ENCODE measurements at places on chromosomes 7 and 10.

- DNase-seq: no peak
Measured at GRCh38 chr10:7410862-7411670, at the start of gene SFMBT2. SFMBT2 (minus strand) TSS chr10:7411034; CDS start chr10:7381898, 29,136 bp downstream.

GRCh38 chr7:24980534-24981170, 674 bp upstream of the OSBPL3 start:
- no peak for DNase-seq

DNA sequence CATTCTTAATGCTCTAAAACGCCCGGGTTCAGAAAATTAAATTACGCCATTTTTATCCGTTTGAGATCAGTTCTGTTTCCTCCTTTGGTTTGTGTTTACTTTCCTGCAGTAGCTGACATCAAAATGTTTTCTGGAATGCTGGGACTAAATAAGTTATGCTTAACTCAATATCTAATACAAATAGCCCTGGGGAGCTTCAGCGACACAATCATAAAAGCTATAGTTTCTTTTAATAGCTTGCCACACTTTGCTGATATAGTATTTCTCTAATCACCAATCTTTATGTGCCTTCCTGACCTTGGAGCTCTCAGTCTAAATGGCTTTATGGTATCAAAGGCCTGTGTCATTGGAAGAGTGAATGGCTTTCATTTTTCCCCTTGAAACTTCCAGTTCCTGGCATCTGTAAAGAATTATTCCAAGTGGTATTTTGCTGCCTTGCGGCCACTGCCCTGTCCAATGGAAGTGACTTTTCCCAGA, 202.7 kb downstream of the HDAC9 start:
- no peak for DNase-seq

DNA sequence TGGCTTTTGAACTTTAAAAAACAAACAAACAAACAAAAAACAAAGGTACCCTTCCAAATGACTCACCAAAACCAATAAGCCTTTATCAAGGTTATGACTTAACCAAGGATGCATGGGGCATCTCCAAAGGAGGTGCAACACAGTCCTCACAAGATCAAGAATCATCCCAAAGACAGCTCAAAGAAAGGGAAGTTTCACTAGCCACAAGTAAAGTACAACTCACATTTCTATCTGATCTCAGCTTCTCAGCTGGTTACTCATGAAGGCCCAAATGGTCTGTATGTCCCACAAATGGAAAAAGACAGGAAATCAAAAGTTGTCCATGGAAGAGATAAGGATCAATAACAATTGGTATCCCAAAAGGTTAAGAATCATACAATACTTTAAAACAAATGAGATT, 6.0 kb upstream of the MKLN1 start:
- DNase-seq: no peak

DNA sequence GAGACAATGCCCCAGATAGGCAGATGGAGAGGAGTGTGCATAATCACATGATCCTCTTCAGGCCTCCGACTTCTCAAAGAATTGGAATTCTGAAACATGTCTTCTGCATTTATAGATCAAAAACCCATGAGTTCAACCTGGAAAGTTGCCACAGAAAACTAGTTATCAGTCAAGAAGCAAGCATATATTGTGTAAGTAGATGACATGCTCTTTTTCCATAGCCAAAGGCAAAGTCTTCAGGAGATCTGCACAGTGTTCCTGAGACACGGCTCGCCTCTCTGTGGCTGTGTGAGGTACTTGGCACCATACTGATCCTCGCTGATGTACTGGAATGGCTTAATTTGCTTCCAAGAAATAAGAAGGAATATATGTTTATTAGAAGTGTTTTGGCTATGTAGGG, 213.5 kb upstream of the MKI67 start:
- DNase-seq: no peak

DNA sequence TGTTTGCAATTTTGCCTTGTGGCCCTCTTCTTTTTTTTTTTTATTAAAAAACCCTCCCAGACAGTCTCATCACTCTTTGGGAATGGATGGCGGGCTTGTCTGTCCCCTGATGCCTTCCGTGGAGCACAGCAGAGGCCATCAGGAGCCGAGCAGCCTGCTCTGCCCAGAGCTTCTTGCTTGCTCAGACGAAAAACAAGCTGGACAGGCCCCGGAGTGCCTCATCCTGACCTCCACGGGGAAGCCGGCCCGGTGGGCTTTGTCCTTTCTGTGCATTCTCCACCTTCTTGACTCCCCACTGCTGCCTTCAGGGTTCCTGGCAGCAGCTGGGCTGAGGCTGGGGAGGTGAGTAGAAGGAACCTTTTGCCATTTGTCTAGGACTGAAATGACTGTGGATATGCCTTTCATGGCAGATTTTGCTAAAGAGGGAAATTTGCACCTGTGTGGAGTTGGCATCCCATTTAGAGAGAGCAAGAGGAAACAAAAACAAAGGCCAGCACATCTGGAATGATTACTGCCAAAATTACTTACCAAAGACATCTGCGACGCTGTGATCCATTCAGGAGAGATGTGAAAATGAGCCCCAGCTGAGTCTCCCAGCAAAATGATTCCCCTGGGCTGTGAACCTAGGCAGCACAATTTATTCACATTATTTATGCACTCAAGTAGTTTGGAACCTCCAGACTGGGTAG, 108.3 kb downstream of the AOAH start:
- DNase-seq: no peak

GRCh38 chr10:84333864-84334451, 5.6 kb downstream of the CCSER2 start:
- DNase-seq: no peak

GRCh38 chr7:30238721-30239441, 45.5 kb upstream of the ZNRF2 start:
- peak; percentile 13 for DNase-seq

GRCh38 chr7:9026121-9026520, 592.7 kb downstream of the NXPH1 start:
- no peak for DNase-seq

DNA sequence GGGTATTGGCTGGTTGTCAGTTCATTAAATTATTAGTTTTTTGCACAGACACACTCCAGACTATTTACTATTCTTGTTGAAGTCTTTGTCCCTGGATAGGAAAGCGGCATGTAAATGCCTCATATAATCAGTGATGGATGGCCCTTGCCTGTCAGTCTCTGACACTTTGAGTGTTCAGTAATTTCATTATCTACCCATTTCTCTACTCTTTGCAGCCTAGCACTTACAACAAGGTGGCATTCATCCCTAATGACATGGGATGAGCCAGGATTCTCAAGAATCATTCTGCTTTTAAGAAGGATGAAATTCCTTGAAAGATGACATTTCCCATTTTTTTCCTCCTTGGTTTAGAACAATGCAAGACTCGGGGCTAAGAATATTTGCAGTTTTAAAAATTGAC, 155.7 kb downstream of the SORCS3 start:
- DNase-seq: no peak

DNA sequence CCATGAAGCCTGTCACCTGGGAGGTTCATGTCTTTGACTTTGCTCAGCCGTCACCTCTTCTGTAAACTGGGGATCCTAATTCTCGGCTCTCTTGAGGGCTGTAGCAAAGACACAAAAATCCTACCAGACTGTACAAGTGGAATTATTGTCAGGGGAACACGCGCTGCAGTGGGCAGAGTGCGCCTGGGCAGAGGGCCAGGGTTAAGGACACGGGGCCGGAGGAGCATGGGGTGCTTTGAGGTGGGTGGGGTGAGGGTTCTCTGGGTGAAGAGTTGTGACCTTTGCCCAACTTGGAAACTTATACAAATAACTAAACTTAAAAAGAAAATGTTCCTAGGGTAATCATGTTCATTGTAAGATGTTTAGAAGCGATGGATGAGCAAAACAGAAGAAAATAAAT, 36.0 kb downstream of the PALD1 start:
- DNase-seq: no peak

GRCh38 chr10:76396134-76396533, 964.7 kb downstream of the LRMDA start:
- no peak for DNase-seq

DNA sequence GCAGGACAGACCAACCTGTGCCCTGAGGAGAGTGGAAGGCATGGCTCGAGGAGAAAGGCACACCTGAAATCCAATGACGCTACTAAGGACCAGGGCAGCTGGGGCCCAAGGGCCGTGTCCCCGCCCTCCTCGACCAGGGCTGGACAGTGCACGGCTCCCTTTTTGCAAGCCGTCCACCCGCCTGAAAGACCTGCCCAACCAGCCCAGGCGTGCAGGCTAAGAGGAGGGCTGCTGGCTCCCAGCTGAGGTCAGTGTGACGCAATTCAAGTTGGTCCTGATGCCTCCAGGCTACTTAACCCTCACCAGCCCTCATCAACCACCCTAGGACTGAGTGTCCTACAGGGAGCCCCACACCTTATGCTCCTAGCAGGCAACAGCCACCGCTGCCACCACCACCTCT, 69.3 kb downstream of the DLG5 start:
- no peak for DNase-seq

GRCh38 chr10:122254831-122255230, 16.3 kb upstream of the BTBD16 start:
- DNase-seq: no peak

DNA sequence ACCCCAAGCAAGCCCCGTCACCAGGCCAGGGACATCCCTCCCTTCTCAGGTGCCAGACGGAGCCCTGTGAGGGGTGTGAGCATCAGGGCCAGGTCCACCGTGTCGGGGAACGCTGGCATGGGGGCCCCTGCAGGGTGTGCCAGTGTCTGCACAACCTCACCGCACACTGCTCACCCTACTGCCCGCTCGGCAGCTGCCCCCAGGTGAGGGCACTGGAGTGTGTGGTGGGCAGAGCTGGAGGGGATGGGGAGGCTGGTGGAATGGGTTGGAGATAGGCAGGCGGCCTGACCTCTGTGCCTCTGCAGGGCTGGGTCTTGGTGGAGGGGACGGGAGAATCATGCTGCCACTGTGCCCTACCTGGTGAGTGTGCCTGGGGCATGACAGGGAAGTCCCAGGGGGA, 19.9 kb upstream of the ZNF467 start:
- no peak for DNase-seq

- DNase-seq: no peak
Measured at GRCh38 chr7:84230491-84230890, 35.9 kb upstream of the SEMA3A start.

GRCh38 chr10:34824870-34825269, 9.8 kb upstream of the PARD3 start:
- DNase-seq: no peak

DNA sequence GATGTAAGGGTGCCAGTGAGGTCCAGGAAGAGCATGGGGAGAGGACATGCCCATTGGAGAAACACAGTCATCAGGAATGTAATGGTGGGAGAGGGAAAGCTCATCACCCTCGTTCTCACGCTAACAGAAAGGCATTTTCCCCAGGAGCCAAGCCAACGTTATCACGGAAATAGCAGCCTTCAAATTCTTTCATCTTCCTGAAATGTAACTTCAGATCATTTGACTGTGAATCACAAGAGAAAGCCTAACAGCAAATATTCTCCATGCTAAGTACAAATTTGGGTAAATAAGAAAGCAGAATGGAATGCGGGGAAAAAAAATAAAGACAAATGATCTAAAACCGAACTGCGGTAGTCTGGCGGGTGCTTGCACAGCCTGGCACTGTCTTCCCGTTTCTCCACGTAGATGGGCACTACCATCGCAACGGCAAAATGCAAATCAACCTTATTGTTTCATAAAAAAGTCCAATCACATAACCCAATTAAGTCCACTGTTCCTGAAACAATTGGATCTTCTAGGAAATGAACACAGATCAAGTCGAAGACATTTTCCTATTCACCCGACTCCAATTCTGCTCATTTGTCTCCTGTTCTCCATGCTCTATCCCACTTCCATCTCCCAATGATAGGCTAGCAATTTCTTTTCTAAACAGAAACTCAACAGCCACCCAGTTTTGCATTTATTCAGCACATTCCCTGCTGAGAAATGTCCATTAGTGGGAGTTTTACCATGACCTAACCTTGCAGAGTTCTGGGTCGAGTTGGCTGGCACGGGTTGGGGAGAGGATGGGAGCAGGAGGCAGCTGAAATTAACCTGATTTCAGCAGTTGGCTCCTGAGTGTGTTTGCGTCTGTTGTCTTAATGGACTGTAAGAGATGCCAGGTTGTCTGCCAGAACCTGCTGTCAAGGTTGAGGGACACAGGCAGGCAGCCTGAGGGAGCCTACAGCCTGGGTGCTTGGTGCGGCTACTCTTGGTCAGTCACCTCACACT, 74.6 kb upstream of the FRMD4A start:
- no peak for DNase-seq

DNA sequence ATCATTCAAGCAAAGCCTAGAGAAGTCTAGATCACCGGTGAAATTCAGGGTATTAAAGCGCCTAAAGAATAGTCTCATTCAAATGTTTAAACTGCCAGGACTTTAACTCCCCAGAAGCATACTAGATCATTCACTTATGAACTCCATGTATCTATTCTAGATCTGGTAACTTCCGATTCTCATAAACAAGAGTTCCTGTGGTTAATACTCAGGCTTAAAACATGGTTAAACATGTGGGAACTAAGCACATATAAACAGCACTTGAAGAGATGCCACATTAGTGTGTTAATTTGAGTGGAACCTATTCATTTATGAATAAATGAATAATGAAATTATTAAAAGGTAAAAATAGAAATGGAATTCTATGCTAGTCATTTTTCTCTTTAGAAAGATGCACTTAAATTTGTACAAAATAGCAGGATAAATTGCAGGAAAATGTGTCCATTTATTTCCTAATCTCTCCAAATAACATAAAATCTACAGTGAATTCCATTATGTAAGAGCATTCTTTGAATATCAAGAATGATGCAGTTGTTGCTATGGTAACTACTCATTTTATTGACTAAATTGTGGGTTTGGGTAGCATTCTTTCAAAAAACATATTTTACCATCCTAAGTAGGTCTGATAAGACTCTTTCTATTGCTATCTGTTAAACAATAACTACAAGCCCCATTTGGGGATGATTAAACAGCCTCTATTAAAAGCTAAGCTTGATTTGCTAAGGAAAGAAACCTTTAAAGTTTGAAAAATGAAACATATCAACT, 147.6 kb upstream of the TMEM168 start:
- DNase-seq: no peak

DNA sequence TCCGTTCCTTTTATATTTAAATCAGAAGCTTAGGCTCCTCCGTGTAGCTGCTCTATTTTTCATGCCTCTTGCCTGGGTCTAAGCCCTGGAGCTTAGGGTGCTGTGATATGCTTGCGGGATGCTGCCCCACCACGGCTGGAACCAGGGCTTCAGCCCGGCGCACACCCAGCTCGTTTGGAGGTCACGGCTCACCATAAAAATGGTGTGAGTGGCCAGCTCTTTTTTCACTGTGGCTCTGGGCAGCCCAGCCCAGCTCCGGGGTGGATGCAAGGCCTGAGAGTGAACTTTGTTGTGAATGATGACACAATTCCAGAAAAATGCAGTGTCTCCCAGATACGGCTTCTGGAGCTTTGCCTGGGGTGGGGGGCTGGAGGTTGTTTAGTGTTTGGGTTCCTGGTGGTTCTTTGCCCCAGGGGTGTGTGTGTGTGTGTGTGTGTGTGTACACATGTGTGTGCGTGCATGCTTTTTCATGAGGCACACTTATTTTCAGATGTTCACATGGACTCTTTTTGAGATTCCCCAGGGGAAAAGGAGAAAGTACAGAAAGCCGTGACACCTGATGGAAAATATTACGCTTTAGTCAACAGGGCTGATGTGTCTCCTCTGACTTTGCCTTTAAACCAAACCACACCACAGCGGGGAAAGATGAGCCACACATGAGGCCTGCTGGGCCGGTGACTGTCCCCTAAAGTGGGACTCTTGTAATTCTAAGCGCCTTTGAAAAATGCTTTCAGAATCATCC, 46.2 kb downstream of the GRK5 start:
- DNase-seq: peak; percentile 47
